M059J (cell line): ENCODE measurements at places on chromosomes 5 and 9. TPM values are rescaled to one million over a fixed set of nuclear protein-coding genes. Genes with fewer than 3 reads are reported as not detected.

The C5orf34 gene
- 12.6 and 15.5 TPM in 2 replicates for total RNA-seq

The PLAC8L1 gene
- total RNA-seq, result not detected in 2 replicates

The OLFML2A gene
- 2.4 and 9.3 TPM in 2 replicates for total RNA-seq

The PCDHA10 gene
- total RNA-seq, result not detected in 2 replicates

The SLCO6A1 gene
- not detected in 2 replicates for total RNA-seq

The ADAMTS13 gene
- total RNA-seq, result 0.20 TPM in 1 of 2 replicates, not detected in the other

The CEP72 gene
- 3.7 and 6.1 TPM in 2 replicates for total RNA-seq

The INSYN2B gene
- 47.0 and 70.7 TPM in 2 replicates for total RNA-seq

The TSSK1B gene
- total RNA-seq, result not detected in 2 replicates

The HACD4 gene
- total RNA-seq, result 4.1 TPM in 2 replicates

The OR2V2 gene
- not detected in 2 replicates for total RNA-seq

The ANKRD31 gene
- total RNA-seq, result 0.02 TPM in 1 of 2 replicates, not detected in the other

DNA sequence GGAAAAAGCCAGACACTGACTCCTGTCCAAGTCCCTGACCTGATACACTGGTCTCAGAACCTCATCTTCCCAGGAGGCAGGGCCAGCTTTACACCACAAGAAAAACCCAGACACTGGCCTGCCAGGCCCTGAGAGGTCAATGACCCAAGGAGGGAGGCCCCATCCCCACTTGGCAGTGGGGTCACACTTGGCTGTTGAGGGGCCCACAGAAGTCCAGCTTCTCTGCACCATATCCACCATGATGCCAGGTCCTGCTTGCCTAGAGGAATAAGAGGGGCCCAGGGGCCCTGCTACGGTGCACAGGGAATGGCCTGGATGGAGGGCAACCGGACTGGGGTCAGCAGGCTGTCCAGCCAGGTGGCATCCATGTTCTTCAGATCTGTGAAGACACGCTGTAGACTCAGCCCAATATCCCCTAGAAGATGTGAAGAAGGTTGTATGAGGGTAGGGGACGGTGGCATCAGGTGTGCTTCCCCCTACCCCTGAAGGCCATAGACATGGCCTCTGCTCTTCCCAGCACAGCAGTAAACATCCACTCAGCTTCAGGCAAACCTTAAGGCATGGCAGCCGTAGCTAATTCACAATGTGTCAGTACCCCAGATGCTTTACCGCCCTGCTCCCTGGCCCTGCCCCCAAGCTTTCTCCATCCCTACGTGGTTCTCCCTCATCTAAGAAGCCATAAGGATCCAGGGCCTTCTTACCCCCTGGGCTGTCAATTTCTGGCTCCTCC is 6.7 kb downstream of the IRF1 start:
- DNase-seq, result no peak

DNA sequence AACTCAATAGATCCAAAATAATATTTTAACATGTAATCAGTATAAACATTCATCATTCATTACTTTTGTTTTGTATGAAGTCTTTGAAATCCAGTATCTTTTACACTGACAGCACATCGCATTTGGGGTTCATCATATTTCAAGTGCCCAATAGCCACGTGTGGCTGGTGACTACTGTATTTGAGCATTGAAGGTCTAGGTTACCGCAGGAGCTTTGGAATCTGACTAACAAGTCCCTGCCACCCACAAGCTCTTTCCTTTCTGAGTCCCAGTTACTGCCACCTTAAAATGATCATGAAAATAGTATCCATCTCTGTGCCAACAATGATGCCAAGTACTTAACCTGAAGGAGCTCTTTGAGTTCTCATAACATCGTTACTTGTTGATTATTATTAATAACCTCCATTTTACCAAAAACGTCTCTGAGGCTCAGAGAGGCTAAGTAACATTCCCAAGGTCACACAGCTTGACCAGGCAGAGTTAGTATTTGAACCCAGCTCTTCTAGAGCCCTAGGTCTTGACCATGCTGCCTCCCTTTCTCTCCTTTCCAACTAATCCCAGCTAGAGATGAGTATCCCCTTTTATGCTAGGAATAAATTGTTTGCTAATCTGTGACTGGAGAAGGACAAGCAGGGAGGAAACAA is 24.2 kb downstream of the ARHGEF37 start:
- no peak for DNase-seq

DNA sequence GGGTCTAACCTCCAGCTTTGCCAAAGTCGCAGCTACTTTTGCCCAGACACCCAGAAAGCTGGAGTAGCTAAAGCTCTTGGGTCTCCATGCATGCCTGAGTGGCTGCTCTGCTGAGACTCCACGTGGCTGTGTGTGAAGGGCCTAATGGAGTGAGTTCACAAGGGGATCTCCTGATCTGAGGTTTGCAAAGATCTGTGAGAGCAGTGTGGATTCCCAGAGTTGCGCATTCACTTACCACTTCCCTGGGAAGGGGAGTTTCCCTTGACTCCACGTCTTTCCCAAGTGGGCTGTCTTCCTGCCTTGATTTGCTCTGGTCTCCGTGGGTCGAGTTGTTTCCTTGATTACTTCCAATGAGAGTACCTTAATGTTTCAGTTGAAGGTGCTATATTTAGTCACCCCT is 17.6 kb upstream of the CDKN2B start:
- DNase-seq, result no peak

- peak; percentile 82 for DNase-seq
Measured at GRCh38 chr5:167208911-167209310, 1082.5 kb upstream of the WWC1 start.

GRCh38 chr5:174745590-174746103 is 21.3 kb downstream of the MSX2 start:
- DNase-seq, result no peak

- no peak for DNase-seq
Measured at GRCh38 chr9:35605351-35606137, 482 bp downstream of the TESK1 start.

- no peak for DNase-seq
Measured at GRCh38 chr5:58156973-58157701, 302.7 kb downstream of the PLK2 start.

DNA sequence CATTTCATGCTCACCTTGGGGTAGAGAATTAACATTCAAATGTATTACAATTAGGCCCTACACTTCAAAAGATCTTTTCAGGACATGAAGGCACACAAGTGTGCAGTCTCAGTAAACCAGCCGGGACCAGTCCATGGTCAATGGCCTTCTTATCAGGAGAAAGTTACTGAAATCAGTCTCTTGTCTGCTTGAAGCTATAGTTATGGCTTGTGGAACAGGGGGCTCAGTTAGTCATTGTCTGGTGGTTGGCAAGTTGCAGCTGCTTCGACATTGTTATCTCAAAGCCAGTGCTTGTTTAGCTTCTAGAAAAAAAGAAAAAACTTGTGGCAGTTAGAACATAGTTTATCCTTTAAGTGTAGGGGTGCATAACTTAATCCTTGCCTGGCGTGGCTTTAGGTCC is 213.1 kb upstream of the ACO1 start:
- DNase-seq, result no peak

GRCh38 chr9:106859957-106860720 is 2.8 kb upstream of the ZNF462 start:
- DNase-seq, result peak; percentile 38

- DNase-seq, result no peak
Measured at GRCh38 chr9:125440411-125440810, 178.8 kb downstream of the GAPVD1 start.

DNA sequence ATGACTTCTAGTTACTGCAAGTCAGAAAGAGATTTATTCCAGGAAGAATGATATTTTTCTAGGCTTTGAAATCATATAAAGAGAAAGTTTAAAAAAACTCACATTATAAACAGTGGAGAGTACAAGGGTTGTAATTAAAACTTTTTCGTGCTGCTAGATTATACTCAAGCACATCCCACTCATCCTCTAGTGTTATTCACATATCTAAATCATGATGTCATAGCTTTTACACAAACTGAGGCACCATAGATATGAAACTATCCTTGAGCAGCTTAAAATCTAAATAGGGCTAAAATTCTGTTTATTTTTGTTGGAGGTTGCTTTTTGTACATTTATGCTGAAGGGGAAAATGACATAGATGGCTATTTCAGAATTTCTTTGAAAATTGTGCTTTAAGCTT is 30.0 kb downstream of the TENT2 start:
- no peak for DNase-seq

DNA sequence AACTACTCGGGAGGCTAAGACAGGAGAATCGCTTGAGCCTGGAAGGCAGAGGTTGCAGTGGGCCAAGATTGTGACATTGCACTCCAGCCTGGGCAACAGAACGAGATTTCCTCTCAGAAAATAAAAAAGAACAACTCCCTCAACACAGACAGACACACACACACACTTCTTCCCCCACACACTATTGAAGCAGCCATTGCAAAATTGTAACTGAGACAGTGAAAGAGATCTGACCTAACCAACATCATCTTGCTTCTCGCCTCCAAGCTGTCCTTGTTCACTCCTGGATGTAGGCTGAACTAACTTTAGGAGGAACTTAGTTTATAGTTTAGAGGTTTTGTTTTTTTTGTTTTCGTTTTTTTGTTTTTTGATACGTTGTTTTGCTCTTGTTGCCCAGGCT is 13.0 kb upstream of the PLIN2 start:
- no peak for DNase-seq

GRCh38 chr5:38563624-38564023 is 7.2 kb upstream of the LIFR start:
- DNase-seq, result no peak

- peak; percentile 99 for DNase-seq
Measured at GRCh38 chr5:38806775-38807258, 39.0 kb upstream of the OSMR start.

DNA sequence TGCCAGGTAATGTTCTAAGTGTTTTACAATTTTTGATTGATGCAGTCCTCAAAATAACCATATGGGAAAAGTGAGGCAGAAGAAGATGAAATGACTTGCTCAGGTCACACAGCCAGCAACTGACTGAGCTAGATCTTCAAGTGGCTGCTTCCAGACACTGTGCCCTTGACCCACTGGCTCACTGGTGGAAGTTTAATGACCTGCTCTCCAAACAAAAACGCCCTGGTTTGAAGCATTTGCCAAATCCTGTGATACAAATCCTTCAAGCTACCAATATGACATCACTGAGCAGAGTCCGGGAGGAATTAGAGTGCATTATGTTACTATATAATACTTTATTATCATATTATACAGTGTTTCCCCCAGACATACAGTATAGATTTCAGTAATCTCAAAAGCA is 459.4 kb downstream of the GADD45G start:
- DNase-seq, result no peak

DNA sequence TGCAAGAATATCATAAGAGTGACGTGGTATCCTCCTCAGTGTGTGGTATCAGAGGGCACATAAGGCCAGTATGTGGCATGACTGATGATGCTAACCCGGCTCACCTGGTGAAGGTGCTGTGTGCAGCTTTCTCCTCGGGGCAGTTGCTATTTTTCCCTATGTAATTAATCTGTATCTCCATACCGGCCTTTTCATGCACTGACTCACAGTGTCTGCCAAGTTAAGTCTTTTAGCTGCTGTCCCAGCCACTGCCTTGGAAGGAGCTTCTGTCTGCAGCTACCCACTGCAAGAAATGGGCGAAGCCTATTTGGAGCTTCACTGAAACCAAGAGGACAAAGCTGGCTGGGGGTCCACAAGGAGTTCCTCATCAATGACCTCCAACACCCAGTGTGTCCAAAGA is 46.0 kb downstream of the NXNL2 start:
- no peak for DNase-seq

DNA sequence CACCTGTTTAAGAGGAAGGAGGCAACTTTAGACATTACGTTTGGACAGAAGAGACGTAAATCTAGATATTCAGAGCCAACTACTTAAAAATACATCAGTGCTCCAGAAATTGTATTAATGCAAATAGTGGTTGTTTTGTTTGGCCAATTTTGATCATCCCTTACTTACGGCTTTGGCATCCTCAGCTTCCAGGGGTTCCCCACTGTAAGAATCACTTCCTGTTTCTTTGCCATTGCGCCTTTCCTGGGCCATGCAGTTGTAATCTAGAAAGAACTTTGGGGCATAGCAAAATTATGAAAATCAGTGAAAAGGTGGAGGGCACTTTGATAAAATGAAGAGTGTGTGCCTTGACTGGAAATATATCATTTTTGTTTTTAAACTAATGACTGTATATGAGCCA is 537.2 kb upstream of the TLE4 start:
- DNase-seq, result no peak

DNA sequence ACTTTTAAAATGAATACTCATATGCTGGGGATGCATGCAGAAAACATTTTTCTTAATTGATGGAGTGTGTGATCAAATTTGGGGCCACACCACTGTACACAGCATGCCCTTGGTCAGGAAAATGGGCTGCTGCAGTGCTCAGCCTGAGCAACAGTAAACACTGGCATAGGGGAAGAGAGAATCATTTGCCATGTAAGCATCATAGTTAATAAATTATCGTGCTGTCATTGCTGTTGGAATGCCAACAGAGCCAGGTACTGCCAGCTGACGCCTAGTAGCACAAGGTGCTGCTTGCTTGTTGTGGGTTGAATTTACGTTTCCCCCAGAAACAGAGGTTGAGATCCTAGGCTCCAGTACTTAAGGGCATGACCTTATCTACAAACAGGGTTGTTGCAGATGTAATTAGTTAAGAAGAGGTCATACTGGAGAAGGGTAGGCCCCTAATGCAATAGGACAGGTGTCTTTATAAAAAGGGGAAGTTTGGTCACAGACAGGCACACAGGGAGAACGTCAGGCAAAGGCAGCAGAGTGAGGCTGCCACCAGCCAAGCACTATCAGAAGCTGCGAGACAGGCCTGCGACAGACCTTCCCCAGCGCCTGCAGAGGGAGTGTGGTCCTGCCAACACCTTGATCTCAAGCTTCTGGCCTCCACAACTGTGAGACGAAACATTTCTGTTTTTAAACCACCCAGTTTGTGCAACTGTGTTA is 25.3 kb downstream of the DAP start:
- DNase-seq, result no peak

DNA sequence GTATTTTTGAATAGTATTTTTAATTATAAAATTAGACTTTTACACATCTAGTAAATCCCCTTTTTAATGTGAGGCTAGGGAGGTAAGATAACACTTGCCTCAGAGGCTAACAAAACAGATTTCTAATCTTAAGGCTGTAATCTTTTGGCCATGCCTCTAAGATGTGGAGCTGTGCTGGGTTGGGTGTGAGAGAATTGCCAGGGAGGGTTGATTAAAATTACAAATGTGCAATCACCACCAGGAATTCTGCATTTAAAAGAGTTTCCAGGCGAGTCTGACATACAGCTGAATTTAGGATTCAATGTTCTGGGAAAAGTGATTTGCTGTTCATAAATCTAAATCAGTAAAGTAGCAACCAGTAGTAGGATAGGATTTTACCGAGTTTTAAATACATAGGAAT is 73.3 kb downstream of the NUDT12 start:
- DNase-seq, result no peak

- peak; percentile 18 for DNase-seq
Measured at GRCh38 chr5:33258553-33258952, 182.2 kb upstream of the TARS1 start.

- DNase-seq, result peak; percentile 95
Measured at GRCh38 chr9:114694146-114694545, 12.2 kb upstream of the TEX48 start.

- DNase-seq, result no peak
Measured at GRCh38 chr9:135865531-135865930, 41.8 kb downstream of the CAMSAP1 start.

GRCh38 chr9:93051680-93052089 is 6.8 kb upstream of the SUSD3 start:
- peak; percentile 40 for DNase-seq

- DNase-seq, result peak; percentile 50
Measured at GRCh38 chr5:93874080-93874479, 132.7 kb upstream of the POU5F2 start.
